ENCODE measurements at places on chromosomes 6 and 20.

GRCh38 chr20:911882-912600 is 4.1 kb downstream of the ANGPT4 start:
- DNase-seq: no peak

DNA sequence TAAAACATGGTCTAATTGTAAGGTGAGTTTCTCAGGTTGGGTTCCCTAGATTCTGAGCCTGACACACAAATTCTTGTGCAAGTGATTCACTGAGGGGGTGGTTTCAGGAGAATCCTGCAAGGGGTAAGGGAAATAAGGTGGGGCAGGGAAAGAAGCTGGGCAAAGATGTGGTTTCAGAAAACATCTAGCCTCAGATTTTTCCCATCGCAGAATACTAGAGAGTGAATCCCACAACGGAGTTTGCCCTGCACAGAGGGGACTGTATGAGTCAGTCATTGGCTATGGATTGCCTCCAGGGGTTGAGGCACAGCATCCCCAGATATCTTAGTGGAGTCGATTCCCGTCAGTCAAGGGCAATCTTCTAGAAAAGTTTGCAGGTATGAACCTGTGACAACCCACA is 65.2 kb downstream of the PRL start:
- no peak for DNase-seq

DNA sequence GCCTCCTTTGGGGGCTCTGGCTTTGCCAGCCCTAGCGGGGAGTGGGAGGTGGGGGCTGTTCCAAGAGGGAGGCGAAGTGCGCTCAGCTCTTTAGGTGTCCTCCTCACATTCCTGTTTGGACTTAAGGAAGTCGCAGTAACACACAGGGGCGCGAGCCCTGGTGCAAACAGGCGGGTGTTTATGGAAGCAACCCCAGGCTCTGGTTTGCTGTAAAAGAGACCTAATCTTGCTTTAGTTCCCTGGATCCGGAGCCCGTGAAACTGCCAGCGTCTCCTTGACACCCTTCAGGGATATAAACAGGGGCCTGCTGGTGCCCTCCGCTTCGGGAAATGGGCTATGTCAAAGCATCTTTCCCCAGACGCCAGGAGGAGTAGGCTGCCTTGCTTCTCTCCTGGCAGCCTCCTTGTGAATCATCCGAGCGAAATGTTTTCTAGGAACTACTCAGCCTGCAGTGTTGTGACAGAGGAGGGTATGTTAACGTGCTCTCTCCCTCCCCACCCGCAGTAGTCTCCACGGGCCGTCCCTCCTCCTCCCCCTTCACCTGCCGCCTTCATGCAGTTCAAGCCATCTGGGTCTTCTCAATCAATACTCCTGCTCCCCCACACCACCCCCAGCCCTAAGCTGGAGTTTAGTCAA is 168.0 kb upstream of the LRFN2 start:
- no peak for DNase-seq

GRCh38 chr6:154623391-154623790 is 109.8 kb upstream of the SCAF8 start:
- no peak for DNase-seq

DNA sequence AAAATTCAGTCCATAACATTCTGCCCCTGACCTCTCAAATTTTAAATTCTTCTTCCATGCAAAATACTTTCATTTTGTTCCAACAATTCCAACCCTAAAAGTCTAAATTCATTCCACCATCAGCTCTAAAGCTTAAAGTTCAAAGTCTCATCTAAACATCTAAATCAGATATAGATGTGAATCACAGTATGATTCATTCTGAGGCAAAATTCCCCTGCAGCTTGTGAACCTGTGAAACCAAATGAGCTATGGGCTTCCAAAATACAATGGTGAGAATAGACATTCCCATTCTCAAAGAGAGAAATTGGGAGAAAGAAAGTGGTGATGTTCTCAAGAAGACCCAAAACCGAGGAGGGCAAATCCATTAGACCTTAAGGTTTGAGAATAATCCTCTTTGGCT is 309.8 kb downstream of the HIVEP2 start:
- DNase-seq: no peak

DNA sequence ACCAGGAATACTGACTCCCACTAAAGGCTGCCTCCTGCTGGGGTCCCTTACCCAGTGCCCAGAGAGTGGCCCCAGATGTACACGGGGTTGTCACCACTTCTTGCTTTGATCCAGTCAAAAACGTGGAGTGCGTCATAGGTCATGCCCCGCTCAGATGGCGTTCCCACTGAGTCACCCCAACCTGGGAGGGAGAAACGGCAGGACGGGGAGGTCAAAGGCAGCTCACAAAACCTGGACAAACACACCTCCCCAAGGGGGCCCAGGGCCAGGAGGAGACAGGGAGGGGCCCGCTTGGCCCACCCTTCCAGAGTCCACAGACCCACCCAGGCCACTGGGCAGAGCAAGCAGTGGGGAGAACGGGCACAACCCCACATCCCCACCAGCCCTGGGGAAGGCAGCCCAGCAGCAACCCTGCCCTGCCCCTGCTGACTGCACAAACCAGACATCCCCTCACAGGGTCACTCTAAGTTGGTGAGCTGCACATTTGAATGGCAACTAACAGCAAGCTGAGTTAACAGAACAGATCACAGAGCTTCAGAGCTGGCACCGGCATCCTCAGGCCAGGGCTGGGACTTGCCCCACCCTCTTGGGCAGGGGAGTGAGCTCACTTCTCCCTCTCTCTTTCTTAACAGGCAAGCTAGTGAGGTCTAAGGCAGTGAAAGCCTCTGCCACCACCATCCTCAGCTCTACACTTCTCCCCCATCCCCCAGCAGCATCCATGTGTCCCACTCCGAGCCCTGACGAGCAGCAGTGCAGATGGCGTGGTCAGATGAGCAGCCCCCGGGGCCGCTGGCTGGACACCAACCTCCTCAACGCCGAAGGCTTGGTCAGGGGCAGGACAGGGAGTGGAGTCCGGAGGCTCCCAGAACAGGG is 61.7 kb downstream of the PYGB start:
- DNase-seq: no peak

GRCh38 chr20:46000262-46000996 is 8.3 kb upstream of the MMP9 start:
- no peak for DNase-seq

DNA sequence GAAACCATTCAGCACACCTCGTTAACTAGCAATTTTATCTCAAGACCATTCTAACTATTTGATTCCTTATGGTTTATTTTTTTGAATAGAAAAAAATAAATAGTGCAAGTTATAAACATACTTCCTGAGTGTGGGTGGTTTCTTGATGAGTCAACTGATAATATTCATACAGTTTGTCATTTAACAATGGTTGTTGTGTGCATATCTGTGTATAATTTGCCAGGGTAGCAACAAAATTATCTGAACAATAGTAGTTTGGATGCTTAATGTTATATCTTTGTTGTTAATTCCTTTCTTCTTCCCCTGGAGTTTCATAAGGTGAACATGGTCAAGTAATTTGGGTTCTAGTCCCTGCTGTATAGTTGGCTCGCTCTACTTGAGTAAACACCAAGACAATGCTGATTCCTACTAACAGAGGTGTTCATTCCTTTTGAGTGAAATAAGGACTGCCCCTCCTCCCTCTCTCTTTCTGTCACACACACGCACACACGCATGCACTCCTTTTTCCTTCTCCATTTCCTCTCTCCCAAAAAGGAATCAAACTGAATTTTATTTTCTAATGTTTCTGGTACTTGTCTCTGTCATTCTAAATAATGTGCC is 938.1 kb upstream of the EPHA7 start:
- no peak for DNase-seq

DNA sequence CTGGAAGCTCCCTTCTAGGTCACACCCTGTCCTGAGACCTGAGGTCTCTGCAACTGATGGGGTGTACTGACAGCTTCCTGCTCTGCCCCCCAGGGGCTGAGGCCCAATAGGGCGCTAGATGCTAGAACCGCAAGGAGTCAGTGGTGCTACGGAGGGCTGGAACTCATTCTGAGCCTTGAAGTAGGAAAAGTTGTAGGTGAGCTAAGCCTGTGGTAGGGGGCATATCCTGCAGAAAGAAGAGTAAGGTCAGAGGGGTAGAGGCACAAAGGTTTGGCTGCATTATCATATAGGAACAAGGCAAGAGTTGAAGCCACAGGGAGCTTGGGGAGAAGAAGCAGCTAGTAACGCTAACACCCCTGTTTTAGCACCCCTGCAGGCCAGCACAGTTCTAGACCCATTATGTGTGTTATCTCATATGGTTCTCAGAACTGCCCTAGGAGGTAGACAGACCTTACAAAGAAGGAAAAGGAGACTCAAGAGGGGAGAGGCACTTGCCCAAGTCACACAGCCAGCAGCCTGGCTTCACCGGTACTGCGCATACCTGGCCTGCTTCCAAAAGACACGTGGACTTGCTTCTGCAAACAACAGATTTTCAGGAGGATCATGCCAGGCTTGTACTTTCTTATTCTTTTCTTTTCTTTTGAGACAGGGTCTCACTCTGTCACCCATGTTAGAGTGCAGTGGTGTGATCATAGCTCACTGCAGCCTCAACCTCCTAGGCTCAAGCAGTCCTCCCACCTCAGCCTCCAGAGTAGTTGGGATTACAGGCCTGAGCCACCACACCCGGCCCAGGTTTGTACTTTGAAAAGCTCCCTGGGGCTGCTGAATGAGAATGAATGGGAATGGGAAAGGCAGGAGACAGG is 156.1 kb downstream of the MRPL14 start:
- DNase-seq: no peak

DNA sequence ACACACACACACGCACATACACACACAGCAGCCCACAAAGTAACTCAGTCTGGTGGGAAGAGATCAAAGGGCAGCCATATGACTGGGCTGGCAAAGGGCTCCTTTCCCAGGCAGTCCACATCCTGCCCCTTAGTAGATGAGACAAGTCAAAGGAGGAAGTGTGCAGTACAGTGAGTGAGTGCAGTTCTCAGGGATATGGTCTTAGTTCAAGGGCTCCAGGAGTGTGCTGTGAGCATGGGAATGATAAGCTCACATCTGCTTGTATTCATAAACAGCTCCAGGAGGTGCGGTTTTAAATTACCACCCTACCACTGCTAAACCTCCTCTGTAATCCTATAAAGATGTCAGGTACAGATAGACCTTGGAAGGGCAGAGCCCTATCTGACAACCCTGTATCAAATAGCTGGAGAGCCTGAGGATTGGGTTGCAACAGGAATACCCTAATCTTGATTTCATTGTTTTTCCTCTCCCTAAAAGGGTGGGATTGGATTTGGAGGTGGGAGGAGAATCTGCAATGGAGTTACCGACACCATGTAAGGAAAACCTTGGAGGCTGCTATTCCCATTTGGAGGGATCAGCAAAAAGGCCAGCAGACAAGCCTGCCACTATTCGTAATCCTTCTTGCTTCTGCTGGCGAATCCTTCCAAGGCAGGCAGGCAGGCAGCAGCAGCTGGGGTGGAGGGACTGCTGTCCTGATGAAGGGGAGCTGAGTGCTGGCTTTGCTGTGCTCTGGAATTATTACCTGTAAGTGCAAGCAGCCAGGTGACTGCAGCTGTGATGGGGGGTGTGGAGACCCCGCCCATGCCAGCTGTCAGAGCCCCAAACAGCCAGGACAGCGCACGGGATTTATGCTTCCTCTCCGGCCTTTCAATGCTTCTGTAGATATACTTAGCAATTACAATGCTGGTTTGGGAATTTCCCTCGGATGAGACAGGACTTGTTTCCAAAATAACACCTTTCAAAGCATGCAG is 342.7 kb downstream of the PRL start:
- DNase-seq: no peak

DNA sequence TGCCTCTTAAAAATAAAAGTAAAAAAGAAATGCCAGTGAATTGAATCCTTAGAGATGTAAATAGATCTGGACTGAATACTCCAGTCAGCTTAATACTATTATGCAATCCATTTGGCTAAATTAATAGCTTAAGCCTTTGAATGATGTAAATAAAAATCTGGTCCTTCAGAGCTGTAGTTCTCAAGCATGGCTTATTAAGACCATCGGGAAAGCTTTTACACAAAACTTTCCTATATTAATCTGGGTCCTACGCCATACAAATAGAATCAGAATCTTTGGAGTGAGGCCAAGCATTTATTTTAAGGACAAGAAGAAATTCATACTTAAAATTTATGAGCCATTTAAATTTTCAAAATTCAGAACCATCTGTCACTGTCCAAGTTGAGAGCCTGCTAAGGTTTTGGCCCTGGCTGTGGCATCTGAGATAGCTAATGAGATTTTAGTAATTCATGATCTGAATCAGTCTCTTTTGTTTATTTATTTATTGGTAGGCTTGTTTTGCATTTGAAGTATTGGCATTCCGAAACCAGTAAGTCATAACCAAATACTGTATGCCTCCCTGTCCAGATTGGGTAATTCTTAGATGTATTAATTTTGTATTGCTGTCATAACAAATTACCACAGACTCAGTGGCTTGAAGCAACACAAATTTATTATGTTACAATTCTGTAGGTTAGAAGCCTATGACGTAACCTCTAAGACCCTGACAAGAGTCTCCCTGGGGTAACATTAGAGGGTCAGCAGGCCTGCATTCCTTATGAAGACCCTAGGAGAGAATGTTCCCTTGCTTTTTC is 228.1 kb upstream of the RAB32 start:
- no peak for DNase-seq

- DNase-seq: no peak
These were observed 243.7 kb downstream of the UTRN start for GRCh38 chr6:144528743-144529425.

GRCh38 chr20:62174021-62174804 is 8.6 kb upstream of the MTG2 start:
- DNase-seq: no peak

- no peak for DNase-seq
These were observed 22.0 kb upstream of the BMP5 start for GRCh38 chr6:55897346-55897745.

- DNase-seq: no peak
These were observed 35.3 kb downstream of the KIAA0408 start for GRCh38 chr6:127423921-127424320.

DNA sequence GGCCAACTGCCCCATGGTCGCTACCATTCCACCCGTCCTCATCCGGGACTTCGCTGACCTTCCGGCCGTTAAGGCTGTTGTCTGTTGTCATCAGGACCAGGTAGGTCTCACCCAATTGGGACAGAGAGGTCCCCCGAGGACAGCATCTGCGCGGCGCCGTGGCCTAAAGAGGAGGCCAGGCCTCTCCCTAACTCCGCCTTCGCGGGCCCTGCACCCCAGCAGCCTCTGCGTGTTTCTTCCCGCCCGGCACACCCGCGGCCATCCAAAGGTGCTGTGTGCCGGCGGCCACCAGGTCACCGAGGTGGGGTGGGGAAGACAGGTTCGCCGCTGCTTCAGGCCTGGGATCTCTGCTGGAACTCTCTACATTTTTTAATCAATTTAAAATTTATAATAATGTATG is 9.0 kb downstream of the OR2W1 start:
- DNase-seq: no peak

GRCh38 chr6:147238906-147239305 is 34.7 kb downstream of the STXBP5 start:
- no peak for DNase-seq

GRCh38 chr6:159169193-159169555 is at the start of gene FNDC1:
Gene FNDC1, plus strand, starts transcription at chr6:159169400. Its CDS starts 197 bp downstream, at chr6:159169597.
- DNase-seq: no peak

GRCh38 chr6:127519469-127519785 is 292 bp upstream of the MTCL3 start:
- DNase-seq: no peak

DNA sequence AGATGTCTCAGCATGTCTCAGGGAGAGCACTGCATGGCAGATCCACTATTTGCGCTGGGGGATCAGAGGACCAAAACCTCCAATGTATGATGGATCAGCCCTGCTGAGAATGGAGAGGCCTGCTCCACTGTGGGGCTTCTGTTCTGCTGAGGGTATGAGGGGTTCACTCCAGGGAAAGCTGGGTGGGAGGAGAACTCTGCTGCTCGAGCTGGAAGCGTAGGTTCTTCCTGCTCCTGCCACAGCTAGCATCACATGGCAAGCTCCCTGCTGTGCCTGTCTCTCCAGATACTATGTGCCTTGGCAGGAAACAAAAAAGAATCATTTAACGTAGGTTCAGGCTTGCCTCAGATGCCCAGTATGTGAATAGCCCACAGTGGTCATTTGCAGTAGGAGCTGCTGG is 105.8 kb downstream of the EPM2A start:
- no peak for DNase-seq
